Left kidney (tissue), 8 donors: ENCODE measurements at places on chromosomes 6 and 20.

GRCh38 chr6:47414423-47415167 lies 63.0 kb upstream of the CD2AP start:
- peak; percentile 52 for DNase-seq

GRCh38 chr20:62723768-62724450 lies 15.3 kb downstream of the NTSR1 start:
- no peak for DNase-seq

DNA sequence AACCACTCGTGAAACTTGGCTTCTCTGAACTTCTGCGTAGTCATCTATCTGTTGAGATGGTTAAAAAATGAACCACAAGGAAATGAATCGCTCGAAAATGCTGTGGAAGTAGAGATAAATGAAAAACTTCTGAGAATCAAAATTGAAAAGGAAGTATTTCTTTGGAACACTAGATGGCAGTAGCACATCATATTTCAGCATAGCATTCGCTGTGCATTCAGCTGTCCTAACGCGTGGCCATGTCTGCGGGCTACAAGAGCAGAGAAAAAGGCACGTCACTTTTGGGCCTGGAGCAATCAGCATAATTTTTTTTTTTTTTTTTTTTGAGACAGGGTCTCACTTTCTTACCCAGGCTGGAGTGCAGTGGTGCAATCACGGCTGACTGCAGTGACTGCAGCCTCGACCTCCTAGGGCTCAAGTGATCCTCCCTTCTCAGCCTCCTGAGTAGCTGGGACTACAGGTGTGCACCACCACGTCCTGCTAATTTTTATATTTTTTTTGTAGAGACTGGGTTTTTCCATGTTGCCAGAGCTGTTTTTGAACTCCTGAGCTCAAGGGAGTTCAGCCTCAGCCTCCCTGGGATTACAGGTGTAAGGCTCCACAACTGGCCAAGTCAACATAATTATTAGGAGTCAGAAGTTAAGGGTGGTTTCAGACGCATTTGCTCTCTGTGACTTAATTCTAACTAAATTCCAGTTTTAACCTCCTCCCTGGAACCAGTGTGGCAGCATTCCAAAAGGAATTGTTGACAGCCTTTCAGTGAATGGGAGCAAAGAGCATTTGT lies 8.8 kb upstream of the PERP start:
- peak; percentile 68 for DNase-seq

GRCh38 chr6:111565326-111566221 lies 40.1 kb downstream of the TRAF3IP2 start:
- no peak for DNase-seq

GRCh38 chr6:44064089-44064947 lies 62.9 kb downstream of the MRPL14 start:
- DNase-seq, result no peak

GRCh38 chr20:64247307-64247618 lies 8.3 kb upstream of the PCMTD2 start:
- DNase-seq, result no peak
